Posterior vena cava (tissue), 2 donors: ENCODE measurements at places on chromosomes 16 and 17.
A peak's percentile ranks its signal among the peaks of the same experiment; 100 is the strongest.

- DNase-seq: peak; percentile 78
Observed at GRCh38 chr16:75114179-75114945, 2.2 kb downstream of the LDHD start.

DNA sequence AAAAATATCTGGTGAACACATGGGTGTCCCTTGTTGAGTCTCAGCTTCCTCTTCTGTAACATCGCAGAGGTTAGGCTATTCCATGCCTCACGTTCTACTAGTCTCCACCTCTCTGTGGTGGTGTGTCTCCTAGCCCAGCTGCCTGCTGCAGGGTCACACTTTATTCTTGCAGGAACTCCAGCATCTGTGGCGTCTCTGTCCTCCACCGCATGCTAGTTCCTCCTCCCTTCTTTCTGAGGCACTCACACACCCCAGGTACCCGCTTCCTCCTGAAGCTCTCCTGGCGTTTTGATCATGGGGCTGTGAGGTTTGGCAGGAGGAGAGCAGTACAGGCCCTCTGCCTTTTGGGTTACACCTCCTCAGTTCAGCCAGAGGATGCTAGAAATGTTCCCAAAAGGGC lies 9.9 kb upstream of the TEX2 start:
- DNase-seq: no peak

GRCh38 chr17:27782791-27783206 lies 17.5 kb downstream of the NOS2 start:
- DNase-seq: no peak

DNA sequence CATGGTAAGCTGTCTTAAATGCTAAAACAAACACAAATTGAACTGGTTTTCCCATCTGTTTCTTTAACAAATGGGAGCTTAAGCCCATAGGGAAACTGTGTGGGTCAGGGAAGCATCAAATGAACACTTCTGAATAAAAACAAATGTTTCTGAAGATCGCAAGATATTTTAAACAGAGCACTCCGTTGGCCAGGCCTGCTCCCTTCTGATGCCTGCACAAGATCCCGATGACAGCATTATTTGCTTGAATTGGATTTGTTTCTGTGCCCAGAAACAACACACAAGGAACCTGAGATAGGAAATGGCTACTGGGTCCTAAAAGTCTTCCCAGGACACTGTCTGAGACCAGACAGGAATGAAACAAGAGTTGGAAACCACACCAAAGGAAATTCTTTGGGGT lies 425.8 kb upstream of the ZFHX3 start:
- no peak for DNase-seq

DNA sequence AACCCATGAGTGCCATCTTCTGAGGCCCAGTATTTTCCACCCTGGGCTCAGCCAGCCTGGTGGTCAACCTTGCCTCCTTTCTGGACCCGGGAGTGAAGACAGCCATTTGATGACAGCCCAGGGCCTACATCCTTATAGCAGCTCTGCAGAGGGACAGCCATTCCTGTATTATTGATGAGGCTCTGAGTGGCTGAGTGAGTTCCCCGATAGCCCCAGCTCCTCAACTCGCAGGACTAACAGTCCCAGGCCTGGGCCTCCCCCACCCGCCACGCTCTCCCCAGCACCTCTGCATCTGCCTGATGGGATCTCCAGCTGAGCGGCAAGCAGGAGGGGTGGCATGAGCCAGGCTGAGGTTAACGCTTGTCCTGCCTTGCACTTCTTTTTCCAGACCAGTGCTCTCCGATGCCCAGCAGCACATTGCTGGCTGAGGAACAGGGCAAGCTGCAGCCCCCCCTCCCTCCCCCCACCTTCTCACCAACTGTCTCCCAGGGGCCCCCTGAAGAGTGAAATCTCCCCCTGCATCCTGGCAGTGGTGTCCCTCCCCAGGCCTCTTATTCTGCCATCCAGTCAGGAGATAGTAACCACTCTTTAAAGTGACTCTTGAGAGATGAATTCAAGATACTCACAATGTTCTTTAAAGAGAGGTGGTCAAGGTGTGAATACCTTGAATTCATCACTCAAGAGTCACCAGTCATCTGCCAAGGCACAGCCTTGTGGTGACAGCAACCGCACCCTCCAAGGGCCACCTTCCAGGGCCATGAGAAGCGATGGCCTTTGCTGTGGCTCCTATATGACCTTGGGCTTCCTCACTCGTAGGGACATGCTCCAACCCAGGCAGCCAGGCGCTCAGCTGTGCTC lies 23.5 kb downstream of the CACNG5 start:
- no peak for DNase-seq

DNA sequence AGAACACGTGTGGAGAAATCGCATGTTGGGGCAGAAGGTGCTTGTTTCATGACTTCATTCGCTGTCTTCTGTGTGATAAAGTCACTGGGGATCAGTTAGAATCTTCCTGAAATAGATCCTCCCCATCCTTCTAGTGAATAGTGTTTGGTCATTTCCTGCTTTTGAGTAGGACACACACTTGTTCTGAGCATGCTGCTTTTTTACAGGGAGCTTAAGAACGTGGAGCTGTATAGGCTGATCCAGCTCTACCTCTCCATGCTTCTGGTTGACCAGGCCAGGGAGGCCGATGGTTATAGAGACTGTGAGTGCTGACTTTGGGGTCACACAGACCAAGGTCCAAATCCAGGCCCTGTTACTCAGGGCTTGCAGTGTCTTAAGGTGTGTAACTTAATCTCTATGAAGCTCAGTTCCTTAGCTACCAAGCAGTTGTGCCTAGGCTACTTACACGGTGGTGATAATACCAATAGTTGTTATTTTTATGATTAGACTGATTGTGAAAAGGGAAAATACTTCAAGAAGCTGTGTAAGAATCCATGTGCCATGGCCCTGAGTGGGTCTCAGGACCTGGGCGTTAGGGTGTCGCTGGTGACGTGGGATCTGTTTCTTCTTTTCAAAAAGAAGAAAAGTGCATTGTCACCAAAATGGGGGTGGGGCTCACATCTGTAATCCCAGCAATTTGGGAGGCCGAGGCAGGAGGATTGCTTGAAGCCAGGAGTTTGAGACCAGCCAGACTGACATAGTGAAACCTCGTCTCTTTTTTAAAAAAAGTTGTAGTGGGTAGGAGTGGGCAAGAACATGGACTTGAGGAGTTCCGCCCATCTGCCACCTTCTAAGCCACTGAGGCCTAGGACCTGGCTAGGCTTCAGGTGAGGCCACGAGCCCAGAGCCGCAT lies 64.1 kb upstream of the LGALS9 start:
- DNase-seq: peak; percentile 40

DNA sequence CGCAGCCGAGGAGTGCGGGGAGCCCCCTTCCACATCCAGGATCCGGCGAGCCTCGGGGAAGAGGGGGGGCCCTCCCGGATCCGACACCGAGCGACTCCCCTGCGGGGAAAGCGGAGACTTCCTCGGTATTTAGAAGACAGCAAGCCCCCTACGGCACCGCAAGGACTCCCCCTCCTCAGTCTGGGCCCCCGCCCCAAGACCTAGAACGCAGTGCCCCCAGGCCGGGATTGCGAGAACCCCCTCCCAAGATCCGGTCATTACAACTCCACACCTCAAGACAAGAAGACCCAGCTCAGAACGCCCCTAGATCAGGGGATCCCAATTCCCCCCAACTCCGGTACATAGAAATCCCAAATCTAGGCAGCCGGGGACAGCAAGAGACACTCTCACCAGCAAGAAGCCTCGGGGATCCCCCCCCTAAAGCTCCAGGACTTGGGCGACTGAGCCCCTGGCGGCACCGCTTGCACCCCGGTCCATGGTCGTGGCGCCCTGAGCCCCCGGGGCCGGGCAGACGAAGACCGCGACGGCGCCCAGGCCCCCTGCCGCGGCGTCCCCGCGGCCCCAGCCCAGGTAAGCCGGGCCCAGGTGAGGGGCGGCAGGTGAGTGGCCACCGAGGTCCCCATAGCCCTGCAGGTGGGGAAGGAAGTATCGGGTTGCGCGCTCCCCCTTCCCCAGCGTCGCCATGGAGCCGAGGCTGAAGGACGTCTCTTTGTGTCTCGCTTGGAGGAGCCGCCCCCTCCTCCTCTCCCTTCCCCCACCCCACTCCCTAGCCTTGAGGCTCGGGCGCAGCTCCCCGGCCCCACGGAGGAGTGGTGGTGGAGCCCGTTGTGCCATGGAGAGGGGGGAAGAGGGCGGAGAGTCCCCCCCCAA lies 641 bp downstream of the SBK1 start:
- DNase-seq: no peak

- peak; percentile 82 for DNase-seq
Observed at GRCh38 chr16:70646260-70647241, at the start of gene IL34. Gene IL34 (plus strand): TSS chr16:70646559. CDS start chr16:70646948, 389 bp downstream.

DNA sequence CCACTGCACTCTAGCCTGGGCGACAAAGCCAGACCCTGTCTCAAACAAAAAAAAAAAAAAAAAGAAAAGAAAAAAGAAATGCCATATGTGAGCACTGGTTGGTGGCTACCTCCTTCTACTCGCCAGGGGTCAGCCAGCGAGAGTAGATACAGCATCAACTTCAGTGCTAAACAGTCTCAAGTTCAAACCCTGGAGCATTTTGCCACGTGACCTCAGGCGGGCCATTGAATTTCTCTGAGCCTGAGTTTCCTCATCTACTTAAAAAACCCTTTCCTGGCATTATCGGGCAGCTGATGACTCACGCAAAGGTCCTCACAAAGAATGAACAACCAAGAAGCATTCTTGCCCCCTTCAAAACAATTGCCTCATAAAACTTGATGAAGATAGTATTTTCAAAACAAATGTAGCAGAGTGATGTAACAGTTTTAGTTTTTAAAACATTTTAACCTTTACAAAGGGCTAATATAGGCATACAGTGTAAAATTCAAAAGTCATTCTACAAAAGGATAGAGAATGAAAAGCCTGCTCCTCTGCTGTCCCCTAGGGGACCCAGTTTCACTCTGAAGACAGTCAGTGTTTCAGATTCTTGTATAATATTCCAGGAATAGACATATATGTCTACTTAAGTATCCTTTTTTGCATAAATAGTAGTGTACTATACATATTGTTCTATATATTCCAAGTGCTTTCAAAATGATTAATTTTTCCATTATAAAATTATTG lies 28.4 kb downstream of the DNAH2 start:
- DNase-seq: peak; percentile 82

- peak; percentile 76 for DNase-seq
Observed at GRCh38 chr17:17351356-17351891, 48.3 kb downstream of the NT5M start.

DNA sequence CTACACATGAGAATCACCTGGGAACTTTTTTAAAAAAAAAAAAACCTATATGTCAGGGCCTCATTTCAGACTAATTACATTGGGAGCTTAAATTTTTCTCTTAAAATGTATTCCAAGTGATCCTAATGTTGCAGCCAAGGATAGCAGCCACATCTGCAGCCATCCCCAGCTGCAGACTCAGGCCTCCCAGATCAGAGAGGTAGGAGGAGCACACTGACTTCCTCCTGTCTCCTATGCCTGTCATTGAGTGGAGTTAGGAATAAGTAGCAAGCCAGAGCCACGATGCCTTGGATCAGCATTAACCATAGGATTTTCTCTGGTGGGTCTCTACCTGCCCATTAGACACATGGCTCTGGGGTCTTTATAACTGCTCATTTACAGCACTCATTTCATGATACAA lies 463.5 kb downstream of the HS3ST4 start:
- DNase-seq: no peak

- no peak for DNase-seq
Observed at GRCh38 chr16:79659344-79659743, 58.8 kb upstream of the MAF start.

GRCh38 chr17:40122999-40123810 lies 1.4 kb downstream of the MSL1 start:
- DNase-seq: peak; percentile 84

DNA sequence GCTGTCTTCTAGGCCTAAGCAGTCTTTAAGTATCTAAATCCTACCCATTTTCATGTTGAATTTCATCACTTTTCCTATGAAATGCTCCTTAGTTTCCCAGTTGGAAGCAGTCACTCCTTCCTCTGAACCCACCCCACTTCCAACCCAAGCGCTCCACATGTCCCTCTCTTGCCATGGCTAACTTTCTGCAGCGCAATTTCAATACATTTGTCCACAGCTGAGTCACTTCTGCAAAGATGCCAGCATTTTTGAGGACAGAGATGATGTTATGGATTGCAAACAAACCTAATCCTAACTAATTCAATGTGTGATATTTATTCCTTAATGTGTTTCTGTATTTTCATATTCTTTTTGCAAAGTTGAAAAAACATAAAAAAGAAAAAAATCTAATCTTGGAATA lies 71.7 kb downstream of the HLF start:
- no peak for DNase-seq
